ENCODE measurements at places on chromosomes 11 and 22.

DNA sequence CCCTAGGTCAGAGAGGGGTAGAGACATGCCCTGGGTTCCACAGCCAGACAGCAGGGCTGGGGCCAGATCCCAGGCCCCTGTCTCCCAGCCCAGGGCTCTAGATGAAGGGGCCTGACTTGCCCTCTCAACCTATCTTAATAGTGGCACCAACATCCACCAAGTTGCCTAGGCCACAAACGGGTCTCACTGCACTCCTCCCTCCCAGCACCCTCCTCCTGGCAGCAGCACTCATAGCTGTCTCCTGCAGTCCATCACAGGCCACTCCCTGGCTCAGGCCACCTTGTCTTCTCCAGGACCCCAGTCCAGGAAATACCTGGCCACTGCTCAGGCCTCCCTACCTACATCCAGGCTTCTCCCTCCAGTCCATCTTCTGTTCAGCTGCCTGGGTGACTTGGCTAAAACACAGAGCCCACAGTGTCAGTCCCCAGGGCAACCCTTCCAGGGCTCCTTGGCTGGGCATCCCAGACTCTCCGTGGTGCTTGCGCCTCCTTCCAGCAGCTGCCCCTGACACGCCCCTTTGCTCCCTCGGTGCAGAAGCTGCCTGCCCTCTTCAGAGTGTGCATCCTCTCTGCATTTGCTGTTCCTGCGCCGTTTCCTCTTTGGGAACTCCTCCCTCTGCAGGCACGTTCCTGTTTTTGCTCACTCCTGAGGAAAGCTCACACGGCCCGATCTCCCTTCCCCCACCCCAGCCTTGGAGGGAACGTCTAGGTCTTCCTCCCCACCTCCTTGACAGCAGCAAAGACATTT is 40.5 kb downstream of the LRRC32 start:
- no peak for DNase-seq

DNA sequence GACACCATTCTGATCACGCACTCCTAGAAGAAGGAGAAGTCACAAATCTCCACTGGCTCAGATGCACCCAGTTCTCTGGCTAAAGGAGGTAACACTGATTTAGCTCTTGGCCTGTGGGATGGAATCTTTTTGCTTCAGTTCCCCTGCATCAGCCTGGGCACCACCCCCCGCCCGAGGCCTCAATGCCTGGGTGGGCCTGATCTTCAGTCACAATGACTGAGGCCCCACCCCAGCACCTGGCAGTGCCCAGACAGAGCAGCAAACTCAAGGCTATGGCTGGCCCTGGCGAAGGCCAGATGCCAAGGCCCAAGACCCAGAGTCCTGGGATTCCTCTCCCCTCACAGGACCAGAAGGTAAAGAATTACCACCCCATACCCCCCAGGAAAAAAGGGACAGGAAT is 5.0 kb downstream of the CYB561A3 start:
- no peak for DNase-seq

DNA sequence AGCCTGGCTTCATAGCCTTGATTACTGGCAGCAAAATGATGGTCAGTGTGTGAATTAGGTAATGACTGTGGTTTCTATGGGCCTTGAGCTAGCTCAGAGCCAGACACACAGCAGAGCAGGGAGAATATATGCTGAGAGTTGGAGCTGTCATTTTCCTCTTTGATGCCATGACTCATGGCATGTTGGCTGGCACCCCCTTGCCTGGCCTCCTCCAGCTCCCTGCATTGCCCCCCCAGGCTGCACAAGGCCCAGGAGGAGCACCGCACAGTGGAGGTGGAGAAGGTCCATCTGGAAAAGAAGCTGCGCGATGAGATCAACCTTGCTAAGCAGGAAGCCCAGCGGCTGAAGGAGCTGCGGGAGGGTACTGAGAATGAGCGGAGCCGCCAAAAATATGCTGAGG is 20.3 kb upstream of the RRM1 start:
- DNase-seq = no peak

- DNase-seq = no peak
These were observed 123.6 kb downstream of the TRIM44 start for GRCh38 chr11:35786188-35786587.

GRCh38 chr11:2771758-2772466 is 72.1 kb upstream of the KCNQ1OT1 start:
- DNase-seq = peak; percentile 38

DNA sequence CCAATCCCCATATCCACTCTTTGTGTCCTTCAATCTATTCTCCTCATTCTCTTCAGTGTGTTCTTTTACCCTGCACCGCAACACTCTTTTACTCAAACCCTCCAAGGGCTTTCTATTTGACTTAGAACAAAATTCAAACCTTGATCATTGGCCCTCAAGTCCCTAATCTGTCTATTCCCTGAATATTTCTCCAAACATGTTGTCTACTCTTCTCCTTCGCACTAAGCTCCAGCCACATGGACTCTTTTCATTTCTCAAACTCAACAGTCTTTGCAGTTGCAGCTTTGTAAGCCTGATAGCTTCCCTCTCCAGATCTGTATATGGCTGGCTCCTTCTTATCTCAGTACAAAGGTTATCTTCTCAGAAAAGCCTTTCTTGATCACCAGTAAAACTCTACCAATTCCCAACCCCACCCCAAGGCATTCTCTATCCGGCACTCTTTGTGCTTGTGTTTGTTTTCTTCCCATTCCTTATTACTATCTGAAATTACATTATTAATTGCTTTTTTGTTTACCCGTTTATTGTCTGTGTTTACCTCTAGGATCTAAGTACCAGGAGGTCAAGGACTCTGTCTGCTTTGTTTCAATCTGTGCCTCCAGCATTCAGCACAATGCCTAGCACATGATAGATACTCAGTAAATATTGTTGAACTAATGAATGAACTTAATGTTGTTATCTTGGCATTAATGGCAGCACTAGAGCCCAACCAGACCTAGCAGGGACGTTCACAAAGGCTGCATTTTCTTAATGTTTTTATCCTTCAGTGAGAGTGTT is 147.4 kb downstream of the BBOX1 start:
- no peak for DNase-seq

GRCh38 chr11:123576501-123576900 is 77.9 kb downstream of the SCN3B start:
- DNase-seq = no peak

- DNase-seq = no peak
These were observed 195.1 kb downstream of the OPCML start for GRCh38 chr11:133337193-133337592.

DNA sequence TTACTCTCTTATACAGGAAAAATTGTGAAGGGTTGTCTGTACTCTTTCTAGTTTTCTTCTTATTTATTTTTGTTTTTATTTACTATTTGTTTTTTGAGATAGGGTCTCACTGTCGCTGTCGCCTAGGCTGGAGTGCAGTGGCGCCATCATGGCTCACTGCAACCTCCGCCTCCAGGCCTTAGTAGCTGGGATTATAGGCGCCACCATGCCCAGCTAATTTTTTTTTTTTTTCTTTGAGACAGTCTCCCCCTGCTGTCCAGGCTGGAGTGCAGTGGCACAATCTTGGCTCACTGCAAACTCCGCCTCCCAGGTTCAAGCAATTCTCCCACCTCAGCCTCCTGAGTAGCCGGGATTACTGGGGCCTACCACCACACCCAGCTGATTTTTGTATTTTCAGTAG is 18.4 kb downstream of the CUL5 start:
- no peak for DNase-seq

- DNase-seq = no peak
These were observed 9.4 kb downstream of the CYTH4 start for GRCh38 chr22:37291559-37292298.
